ENCODE measurements at places on chromosomes 2 and 18.

DNA sequence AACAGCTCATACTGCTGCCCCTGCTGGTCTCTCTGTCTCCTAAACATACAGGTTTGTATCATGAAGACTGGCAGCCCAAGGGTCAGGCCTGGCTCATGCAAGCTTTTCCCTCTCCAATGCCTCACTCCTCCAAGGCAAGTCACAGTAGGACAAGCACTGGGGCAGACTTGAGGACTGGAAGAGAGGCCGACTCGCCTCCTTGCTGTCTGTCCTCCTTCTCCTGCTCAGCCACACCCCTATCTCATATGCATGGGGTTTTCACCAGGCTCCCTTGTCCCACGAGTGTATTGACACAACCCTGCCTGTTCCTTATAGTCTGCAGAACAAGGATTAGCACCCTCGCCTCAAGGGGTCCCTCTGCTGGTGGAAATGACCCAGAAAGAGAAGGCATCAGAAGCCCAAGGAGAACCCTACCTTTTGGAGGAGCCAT lies 223.7 kb downstream of the SOX11 start:
- no peak for DNase-seq

GRCh38 chr2:33900610-33901009 lies 301.5 kb upstream of the FAM98A start:
- no peak for DNase-seq

- DNase-seq, result no peak
Observed at GRCh38 chr2:109070290-109070689, 58.7 kb upstream of the SH3RF3 start.

DNA sequence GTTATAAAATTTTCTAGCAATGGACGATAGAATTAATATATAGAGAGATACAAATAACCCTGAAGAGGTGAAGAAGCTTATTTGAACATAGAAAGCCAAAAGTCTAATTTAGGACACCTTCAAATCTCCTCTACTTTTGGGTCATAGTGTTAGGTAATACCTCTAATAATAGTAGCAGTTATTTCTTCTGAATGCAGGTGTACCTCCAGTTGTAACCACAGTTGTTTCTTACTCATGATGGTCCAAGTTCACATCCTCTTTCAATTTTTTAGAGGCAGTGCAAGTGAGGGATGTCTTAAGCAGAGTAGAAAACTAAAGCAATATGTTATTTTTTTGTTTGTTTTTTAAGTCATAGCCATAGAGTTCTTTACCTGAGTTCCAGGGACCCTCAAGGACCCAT lies 429.5 kb downstream of the CCDC85A start:
- DNase-seq, result no peak

DNA sequence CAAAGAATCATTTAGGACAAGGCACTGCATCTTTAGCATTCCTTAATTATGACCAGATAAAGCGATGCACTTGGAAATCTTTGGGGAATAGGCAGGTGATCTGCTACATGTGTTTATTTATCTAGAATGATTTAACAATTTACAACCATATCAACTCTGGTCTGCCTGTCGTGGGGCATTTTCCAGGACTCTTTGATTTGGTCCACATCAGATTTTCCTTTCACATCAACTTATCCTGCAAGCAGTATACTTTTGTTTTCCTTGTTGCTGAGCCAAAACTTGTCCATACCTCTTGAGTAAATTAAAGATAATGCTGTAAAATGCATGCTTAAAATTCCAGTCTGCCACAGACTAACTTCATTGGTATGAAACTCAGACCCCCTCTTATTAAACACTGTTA lies 312.4 kb upstream of the TCF4 start:
- DNase-seq, result no peak

DNA sequence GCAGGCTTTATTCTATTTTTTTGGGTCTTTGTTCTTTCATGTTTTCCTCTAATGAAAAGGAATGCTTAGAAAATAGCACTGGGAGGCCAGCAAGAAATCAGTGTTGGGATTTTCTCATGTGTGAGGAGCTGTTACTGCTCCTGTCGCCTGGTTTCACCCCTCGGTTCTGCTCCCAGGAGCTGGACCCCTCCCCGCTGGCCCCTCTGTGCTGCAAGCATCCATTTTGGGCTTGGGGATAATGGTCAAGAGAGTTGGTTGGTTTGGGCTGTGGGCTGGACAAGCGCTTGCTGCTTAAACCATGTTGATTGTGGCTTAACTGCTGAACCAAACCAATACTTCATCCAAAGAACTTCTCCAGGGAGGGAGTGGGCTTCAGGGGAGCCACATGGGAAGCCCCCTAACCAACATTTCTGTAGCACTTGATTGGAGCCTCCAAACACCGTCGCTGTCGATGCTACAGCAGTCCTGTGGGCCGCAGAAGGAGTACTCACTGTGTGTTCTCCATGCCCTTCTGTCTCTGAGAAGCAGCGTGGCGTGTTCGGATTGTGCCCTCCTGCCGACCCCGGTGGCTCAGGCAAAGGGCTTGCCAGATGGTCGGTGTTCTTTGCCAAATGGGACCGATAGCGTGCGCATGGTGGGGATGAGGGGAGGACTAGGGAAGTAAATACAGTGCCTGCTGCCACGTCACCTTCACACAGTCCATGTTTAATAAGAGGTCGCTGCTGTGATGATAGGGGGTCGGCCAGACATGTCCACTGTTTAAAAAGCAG lies 40.0 kb downstream of the AGAP1 start:
- DNase-seq, result no peak

- no peak for DNase-seq
Observed at GRCh38 chr2:175843625-175844024, 158.4 kb downstream of the LNPK start.

DNA sequence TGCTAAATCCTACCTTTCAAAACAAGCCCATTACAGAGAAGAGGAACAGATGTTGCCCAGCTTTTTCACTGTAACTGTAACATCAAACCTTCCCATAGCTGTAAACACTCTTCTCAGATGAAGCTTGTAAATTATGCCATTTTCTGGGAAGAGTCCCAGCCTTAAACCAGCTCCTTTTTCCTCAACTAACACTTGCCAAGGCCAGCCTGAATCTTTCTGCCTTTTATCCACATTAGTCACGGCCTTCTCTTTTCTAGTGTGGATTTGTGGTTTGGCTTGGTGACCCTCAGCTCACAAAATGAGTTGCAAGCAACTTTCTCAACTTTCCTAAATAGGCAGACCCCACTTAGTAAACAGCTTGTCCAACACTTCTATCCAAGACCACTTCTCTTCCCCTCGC lies 90.2 kb downstream of the CABLES1 start:
- peak; percentile 57 for DNase-seq

GRCh38 chr2:157246765-157247407 lies 10.6 kb upstream of the GALNT5 start:
- DNase-seq, result no peak

DNA sequence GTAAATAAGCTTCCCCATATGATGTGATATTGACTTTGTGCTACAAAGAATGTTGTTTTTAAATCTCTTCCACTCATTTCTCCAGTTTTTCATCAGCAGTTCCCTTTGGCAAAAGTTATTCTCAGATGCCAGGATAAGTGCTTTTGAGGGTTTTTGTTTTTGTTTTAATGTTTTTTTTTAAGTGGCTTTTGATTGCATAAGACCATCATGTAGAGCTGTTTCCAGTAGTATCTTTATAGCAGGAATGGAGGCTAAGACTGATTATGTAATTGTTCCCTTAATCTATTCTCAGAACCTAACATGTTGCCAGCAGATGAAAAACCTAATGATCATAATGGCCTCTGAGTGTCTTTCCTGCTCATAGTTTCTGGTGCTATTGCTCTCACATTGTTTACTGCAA lies 77.9 kb downstream of the CABLES1 start:
- DNase-seq, result no peak

- DNase-seq, result peak; percentile 14
Observed at GRCh38 chr2:126429103-126429502, 226.9 kb upstream of the GYPC start.

DNA sequence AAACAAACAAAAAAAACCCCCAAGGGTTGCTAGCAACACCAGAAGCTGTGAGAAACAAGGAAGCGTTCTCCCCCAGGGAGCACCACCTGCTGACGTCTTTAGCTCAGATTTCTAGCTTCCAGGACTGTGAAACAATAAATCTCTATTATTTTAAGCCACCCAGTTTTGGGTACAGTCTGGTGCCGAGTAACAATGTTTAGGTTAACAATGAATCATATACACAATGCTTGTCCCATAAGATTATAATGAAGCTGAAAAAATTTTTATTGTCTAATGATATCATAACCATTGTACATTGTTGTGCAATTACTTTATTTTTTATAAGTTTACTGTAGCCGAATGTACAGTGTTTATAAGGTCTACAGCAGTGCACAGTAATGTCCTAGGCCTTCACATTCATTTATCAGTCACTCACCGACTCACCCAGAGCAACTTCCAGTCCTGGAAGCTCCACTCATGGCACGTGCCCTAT lies 72.1 kb upstream of the CAB39 start:
- DNase-seq, result no peak

GRCh38 chr2:26457251-26457666 lies 20.7 kb downstream of the OTOF start:
- DNase-seq, result no peak

- DNase-seq, result peak; percentile 46
Observed at GRCh38 chr2:173749315-173749714, 215.9 kb downstream of the SP3 start.

GRCh38 chr2:105896765-105897163 lies 152.1 kb downstream of the NCK2 start:
- no peak for DNase-seq

Data from left kidney (tissue), 8 donors.